Sciatic nerve (tissue), 2 donors: ENCODE measurements at places on chromosomes 12 and 14. TPM values are rescaled to one million over a fixed set of nuclear protein-coding genes. Genes with fewer than 3 reads are reported as not detected.

The LRP1 gene
- total RNA-seq = 760 TPM

The DMAC2L gene
- 22.2 TPM for total RNA-seq

The BRMS1L gene
- total RNA-seq = 12.1 TPM

The PRR4 gene
- total RNA-seq = 9.2 TPM

The PAPLN gene
- total RNA-seq = 115 TPM
